ENCODE measurements at places on chromosomes 3 and 15.

DNA sequence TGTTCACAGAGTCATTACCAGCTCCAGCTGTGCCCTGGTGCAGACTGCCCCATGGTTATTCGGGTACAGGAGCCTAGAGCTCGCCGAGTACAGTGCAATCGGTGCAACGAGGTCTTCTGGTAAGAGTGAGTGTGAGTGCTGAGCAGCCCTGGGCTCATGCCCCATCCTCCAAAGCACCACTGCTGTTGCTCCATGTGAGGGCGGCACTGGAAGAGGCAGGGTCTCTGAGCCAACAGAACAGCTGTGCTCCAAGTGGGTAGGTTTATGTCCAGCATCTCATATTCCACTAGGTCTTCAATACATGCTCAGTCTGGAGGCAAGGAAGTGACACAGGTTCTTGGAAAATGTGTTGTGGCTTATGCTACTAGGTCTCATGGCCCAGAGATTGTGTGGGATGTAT is 19.5 kb upstream of the P4HTM start:
- DNase-seq: no peak

DNA sequence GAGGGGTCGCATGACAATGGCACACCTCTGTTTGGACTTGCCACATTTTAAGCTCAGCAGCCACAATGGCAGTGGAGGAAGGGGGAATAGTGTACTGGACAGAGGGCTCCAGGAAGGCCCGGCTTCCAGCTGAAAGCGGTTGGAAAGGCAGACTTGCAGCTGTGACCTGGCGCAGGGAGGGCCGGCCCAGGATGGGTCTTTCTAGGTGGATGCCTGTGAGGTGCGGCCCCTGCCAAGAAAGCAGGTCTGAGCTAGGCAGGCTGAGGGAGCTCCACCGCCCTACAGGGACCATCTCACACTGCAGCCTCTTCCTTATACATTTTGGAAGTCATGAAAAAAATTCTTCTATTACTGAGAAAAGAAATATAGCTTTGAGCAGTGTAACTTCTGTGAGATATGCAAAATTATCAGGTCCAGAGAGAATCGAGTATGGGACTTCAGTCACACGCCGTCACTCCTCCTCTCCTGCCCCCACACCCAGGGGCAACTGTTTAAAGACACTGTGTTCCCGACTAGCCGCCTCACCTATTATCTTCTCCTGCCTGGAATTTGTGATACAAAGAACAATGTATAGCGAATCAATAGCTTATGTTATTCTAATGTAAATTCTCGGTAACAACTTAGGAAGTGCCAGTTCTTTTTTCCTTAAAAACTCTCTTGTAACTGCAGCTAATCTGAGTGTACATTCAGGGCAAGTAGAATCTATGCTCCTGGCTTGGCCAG is 331.0 kb downstream of the OCA2 start:
- DNase-seq: no peak

DNA sequence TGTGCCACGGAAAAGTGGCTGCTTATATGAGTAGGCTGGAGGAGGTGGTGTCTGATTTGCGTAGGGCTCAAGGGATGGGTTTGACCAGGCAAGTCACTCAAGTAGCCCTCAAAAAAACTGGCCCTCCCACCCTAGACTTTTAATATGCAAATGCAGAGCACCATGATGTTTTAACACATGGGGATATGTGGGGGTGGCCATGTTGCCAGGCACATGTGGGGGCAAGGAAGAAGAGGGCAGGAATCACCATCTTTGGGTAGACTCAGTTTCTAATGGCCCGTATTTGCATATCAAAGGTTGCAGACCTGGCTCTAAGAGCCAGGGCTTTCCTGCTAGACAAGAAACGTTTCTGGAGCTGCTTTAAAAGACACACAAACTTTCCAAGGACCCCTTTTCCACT is 307.2 kb upstream of the NDN start:
- no peak for DNase-seq

DNA sequence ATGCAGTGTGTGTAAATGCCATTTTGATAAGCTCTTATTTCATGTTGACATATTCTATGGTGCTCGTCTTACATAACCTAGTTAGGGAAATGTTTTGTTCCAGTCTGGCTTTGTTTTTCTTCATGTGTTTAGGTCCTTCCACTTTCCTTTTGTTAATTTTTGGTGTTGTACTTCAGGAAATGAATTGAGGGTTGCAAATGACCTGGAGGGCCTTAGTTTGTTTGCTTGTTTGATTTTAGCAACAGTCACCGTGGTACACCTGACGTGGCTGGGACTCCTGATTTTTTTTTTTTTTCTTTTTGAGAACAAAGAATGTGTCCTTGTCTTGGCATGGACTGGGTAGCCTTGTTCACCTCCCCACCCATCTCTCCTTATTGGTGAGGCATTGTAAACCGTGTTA is 114.8 kb downstream of the IGF1R start:
- DNase-seq: no peak

- DNase-seq: no peak
Observed at GRCh38 chr15:62612183-62612733, 430.3 kb upstream of the TPM1 start.

DNA sequence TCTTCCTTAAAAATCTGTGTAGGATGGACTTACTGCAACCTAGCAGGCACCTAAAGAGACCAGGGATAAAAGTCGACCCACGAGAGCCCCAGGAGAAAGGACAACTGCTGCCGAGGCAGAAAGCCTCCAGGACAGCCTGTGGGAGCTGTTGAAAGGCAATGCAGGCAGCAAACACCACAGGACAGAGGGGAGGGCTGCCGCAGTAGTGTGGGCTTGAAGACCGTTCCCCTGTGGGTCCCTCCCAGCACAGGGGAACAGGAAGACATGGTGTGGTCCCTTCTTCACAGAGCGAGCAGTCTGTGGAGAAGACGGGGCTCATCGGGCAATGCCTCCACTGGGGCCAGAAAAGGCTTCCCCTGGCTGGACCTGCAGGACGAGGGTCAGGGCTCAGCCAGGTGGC is 58.5 kb upstream of the GATA2 start:
- no peak for DNase-seq

- DNase-seq: no peak
Observed at GRCh38 chr3:39127908-39128304, 20.4 kb downstream of the TTC21A start.

DNA sequence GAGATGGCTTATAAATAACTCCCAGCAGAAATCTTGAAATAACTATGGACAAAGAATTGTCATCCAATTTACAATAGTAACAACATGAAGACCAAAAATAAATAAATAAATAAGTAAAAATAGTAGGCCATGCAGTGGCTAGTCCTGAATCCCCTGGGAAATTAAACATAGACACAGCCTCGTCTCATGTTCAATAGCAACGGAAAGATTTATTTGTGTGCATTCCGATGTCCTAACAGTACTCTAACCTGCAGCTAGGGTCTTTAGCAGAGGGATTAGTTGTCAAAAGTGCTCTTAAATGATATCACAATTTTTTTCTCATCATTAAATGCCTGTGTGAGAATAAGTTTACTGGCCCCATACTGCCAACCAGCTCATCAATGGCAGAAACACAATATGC is 474.2 kb downstream of the MAGI1 start:
- DNase-seq: no peak

- DNase-seq: peak; percentile 87
Observed at GRCh38 chr3:16504242-16504641, 9.3 kb downstream of the RFTN1 start.

GRCh38 chr3:184540777-184541681 is 20.6 kb upstream of the EPHB3 start:
- DNase-seq: no peak

DNA sequence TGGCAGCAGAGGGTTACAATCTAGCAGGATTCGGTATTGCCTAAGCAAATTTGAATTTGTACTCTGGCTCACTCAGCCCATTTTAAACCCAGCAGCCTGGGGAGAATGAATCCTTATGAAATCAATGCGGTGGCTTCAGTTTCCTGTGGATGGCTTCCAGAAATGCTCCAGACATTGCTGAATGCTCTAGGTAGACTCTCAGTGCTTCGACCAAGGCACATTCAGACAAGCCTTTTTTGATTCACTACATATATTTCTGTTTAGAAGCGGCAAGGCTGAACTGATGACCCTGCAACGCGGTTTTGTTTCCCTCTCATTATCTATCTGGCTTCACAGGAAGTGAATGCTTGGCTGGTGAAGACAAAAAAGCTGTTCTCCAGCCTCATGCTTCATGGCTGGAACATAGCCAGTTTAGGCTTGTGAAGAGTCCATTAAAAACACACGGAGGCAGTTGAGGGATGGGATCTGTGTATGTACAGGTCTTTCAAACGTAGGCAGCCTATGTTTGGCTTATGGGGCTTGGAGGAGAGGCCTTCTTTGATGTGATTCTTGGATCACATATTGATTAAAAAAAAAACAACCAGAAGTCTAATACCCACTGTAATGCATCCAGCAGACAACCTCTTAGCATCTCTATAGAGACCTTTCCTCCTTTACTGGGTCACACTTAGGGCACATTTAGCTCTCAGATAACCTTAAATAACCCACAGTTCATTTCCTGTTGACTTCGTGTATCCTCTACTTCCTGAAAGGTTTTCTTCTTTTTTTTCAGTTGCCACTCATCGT is 400.2 kb upstream of the TBL1XR1 start:
- DNase-seq: peak; percentile 97

DNA sequence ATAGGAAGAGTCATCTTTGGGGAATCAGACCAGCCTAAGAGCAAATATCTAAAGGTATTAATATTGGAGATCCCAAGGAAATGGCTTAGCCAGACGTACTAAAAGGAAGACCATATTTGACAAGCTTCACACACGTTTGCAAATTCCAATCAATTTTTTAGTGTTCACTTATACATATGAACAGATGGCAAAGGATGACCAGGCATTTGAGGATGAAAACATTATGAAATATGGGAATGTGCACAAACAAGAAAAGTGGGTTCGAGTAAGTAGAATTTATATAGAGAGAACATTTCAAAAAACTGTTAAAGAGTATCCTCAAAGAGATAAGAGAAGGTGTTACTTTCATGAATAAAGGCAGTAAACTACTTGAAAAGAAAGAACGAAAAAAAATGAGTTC is 25.9 kb upstream of the CRYBG3 start:
- no peak for DNase-seq

DNA sequence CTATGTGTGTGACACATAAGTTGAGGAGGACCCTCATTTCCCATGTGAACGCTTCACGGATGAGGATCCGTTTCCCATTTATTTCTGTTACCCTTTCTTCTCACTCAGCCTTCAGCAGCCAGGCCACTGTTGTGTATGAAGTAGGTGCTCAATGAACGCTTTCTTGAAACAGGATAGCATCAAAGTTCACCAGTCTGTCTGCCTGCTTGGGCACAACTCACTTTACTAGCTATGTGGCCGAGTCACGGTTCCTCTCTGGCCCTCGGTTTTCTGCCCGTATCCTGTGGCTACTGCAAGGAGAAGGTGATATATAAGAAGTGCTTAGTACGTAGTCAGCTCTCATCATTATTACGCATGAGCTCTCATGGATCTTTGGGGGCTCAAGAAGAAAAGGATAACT is 22.4 kb downstream of the ACSBG1 start:
- no peak for DNase-seq

DNA sequence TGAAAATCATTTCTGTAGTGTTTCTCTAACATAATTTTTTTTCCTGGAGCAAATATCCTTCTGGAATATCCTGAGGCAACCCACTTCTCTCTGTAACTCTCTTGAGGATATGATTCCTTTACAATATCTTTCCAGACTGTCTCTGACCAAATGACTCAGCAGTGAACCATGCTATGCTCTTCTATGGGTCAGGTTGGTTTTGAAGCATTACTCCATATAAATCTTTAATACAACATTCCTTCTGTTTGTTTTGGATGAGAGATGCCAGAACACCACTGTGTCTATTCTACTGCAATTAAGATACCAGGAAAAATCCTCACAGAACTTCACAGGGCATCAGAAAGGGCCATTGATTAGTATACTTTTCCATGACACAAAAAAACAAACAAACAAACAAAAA is 626.4 kb upstream of the ZNF385D start:
- peak; percentile 39 for DNase-seq

DNA sequence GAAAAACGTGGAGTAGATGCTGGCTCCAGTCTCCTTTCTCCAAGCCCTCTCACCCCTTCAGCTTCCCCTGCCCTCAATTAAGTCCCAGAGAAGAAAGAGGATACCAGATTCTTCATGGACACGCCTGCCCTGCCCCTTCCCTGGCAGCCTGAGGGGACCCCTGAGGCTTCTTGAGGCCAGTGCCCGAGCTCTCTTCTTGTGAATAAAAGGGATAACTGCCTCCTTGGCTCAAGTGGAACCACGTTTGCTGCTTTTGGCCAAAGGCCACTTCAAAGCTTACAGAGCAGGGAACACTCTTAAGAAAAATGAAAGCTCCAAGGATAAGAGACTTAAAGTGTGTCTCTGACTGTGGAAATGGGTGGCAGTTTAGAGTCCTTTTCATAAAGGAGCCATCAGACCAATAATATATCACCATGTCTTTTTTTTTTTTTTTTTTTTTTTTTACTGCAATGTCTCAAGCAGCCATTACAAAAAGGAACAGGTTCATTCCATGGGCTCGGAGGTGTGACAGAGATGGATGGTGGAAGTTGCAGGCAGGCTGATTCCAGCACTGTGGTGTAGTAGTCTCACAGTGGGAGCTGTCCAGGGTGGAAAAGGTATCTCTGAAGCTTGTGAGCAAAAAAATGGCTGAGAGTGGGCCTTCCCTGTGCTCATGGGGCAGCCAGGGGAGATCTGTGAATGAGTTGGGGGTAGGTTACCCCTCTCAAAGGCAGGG is 108.8 kb downstream of the SEMA5B start:
- no peak for DNase-seq

DNA sequence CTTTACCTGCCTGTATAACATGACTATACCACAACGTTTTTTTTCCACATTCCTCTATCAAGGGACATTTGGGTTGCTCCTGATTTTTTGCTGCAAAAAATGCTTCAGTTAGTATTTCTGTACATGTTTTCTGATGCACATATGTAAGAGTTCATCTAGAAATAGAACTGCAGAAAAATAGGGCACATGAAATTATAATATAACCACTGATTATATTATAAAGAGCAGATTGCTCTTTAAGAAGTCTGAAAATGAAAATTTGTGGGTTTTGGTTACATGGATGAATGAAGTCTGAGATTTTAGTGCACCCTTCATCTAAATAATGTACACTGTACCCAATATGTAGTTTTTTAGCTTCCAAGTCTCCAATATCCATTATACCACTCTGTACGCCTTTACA is 130.1 kb upstream of the PTX3 start:
- no peak for DNase-seq

DNA sequence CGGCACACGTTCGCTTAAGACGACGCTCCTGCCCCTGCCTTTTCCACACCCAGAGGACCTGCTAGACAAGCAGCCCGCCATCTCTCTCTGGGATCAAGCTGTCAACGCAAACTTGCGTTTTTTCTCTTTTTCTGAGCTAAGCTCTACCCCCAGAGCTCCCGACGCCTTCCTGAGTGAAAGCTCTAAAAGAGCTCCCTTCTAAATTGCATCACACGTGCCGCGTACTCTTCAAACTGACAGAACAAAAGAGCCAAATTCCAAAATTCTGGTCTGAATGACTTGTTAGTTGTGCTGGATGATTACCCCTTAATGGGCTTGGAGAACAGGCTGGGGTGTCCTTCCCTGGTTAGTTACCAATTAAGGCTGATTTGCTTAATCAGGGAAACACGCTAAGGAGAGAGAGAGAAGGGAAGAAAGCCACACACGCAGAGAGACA is 81.2 kb downstream of the MDFIC2 start:
- no peak for DNase-seq

GRCh38 chr15:96294766-96295165 is 35.7 kb upstream of the NR2F2 start:
- DNase-seq: no peak

All from AG10803 (cell line).